ENCODE measurements at places on chromosomes 1 and 21.

DNA sequence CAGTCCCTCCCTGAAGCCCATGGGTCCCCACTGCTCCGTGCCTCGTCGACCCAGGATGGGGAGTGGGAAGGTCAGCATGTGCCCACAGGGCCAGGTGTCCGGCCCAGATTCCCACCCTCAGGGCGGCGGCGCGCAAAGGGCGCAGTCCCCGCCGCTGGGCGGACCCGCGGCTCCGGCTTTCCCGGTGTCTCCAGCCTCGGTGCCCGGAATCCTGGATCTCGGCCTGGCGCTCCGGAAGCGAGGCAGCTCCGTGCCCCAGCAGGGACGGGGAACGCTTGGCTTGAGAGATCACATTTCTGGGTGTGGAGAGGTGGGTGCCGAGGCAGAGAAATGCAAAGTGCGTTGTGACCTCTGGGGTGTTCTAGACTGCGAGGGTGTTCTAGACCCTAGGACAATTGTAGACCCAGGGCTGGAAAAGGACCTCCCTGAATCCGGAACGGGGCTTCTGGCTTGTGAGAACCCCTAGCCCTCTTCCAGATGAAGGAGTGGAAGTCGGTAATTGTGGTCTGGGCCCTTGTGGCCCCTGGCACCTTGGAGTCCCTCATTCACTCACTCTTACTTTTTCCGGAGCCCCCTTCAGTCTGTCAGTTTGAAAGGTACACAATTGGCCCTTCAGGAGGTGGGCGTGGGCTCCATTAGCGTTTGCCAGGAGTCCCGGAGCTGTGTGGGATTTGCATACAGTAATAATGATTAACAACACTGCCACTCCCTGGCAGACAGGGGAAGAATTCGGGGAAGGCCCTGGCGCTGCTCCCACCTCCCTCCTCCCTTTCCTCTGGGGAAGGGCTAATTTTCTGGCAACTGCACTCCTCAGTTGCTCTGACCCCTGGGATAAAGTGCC is 1.6 kb upstream of the KCND3 start:
- peak; percentile 32 for DNase-seq

GRCh38 chr1:67688526-67689219 is 3.7 kb downstream of the GADD45A start:
- DNase-seq, result peak; percentile 91

GRCh38 chr1:173996995-173997394 is 25.2 kb downstream of the RC3H1 start:
- DNase-seq, result no peak

GRCh38 chr1:76203127-76203526 is 128.6 kb downstream of the ST6GALNAC3 start:
- no peak for DNase-seq

DNA sequence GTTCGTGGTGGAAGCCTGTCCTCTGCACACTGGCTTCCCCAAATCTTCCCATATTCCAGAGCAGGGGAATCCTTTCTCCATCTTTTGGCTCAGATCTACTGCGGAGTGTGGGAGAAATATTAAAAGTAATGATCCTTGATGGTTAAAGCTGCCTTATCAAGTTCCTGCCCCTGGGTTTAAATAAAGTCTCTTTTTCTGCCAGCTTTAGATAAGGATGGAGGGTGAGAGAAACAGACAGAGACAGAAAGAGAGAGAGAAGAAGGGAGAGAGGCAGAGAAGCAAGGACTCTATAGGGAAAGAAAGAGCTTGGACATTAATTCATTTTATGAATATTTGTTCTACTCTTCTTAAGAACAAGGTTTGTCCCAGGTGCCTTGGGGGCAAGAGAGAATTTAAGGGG is 98.0 kb downstream of the KCNJ15 start:
- DNase-seq, result peak; percentile 85

DNA sequence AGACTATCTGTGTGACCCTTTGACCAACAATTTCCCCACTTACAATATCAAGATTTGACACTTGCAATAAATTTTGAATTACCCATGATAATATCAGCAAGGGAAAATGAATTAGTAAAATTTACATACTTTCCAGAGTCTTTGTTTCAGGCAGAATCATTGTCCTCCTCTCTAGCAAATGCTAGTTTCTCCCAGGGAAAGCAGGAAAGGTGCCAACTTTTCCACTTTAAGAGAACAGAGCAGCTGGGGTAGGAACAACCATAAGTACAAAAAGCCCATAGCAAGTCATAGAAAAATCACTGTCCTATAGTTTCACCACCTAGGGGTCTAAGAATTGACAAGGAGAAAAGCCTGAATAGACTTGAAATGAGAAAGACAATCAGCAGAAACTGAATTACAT is 67.1 kb upstream of the GUCA2B start:
- DNase-seq, result no peak

DNA sequence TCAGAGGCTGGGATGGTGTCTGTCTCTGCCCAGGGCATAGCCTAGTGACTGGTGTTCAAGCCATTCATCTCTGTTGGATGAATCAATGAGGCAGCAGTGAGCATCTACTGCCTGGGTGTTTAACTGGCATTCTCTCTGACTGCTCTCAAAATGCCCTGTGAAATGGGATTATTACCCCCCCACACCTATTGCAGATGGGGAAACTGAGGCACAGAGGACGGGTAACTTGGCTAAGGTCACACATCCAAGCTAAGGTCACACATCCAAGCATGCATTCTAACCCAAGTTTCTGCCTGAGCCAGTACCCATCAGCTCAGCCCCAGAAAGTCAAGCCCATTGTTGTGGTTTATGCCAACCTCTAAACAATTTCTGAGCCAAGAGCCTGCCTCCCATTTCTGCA is 5.0 kb downstream of the TTC39A start:
- no peak for DNase-seq

GRCh38 chr21:29430576-29430975 is 131.9 kb downstream of the BACH1 start:
- no peak for DNase-seq

DNA sequence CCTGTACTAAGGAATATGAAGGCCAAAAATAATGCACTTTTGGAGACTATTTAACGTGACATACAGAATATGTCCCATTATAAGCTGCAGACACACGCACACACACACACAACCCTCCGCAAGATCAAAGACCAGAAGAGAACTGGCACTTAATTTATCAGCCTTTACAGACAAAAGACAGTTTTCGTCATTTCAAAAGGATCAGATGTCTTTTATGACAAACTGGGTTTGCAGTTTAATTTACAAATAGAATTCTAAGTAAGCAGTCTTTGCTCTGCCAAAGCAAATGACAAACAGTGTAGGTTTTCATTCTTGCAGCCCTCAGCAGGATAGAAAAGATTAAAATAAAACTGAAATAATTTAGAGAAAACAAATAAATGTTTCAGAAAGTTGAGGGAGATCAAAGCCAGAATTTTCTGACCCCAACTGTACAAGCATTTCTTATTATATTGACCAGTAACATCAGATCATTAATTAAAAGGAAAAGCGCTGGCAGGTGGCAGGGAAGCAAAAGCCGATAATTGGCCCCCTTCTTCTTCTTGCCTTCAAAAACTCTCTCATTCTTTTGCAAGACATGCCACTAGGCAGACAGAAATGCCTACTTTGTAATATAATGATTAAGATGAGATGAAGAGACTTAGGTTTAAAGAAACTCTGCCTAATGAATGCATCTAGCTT is 169.0 kb downstream of the DENND1B start:
- no peak for DNase-seq

DNA sequence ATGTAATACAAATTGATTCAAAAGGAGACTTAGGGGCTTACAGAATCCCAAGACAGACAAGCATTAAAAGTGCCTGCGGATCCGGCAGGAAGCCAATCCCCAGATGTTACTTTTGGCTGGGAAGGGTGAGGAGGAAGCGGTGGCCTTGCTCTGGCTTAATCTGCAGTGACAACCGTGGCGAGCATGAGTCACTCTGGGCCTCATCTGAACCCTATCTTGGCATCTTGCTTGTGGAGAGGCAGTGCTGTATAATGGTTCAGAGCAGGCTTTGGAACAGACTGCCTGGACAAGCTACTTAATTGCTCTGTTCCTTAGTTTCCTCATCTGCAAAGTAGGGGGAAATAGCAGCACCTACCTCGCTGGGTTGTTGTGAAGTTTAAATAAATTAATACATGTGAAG is 74.1 kb downstream of the XCL2 start:
- DNase-seq, result peak; percentile 93

- DNase-seq, result no peak
These were observed 17.6 kb upstream of the MAPKAPK2 start for GRCh38 chr1:206666954-206667665.

DNA sequence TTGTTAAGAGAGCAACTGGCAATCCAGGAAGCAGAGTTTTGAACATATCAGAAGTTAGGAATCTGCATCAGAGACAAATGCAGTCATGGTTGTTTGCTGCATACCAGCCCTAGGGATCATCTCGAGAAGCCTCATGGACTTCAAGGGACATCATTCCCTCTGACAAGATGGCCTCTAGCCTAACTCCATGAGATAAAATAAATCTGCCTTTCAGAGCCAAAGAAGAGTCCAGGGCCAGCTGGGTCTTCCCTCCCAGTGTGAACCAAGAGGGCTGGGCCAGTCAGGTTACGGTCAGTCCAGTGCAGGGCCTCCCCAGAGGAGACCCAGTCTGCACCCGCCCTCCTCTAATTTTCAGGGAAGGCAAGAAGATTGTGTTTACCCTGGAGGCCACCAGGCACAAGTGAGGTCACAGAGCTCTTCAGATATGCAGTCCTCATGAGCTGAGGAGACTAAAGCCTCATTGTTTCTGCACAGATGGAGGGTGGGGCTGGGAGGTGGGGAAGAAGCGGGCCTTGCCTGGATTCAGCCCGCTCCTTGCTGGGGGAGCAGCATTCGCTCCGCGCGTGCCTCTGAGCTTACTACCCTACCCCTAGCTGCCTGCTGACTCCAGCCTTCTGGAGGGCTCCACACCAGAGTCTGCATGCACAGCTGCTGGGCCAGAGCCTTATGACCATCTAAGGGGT is 52.8 kb downstream of the CAPN2 start:
- DNase-seq, result peak; percentile 34

- DNase-seq, result no peak
These were observed 1176.1 kb upstream of the ADGRL2 start for GRCh38 chr1:80624682-80625081.

Measured in hematopoietic multipotent progenitor cell treated with erythropoietin and hydrocortisone succinate and interleukin-3 and kit ligand, for 6 days (in vitro differentiated cells).